Regular cardiac myocyte (primary cell): ENCODE measurements at places on chromosomes 11 and 22. TPM values are rescaled to one million over a fixed set of nuclear protein-coding genes. Genes with fewer than 3 reads are reported as not detected.

NTM gene
- total RNA-seq, result 20.3 and 43.3 TPM in 2 replicates

SYT8 gene
- not detected in 2 replicates for total RNA-seq

BCO2 gene
- 0.38 and 2.3 TPM in 2 replicates for total RNA-seq

RTN4RL2 gene
- total RNA-seq, result not detected in 2 replicates
